ENCODE measurements at places on chromosomes 12 and 14. TPM values are rescaled to one million over a fixed set of nuclear protein-coding genes. Genes with fewer than 3 reads are reported as not detected.

DNA sequence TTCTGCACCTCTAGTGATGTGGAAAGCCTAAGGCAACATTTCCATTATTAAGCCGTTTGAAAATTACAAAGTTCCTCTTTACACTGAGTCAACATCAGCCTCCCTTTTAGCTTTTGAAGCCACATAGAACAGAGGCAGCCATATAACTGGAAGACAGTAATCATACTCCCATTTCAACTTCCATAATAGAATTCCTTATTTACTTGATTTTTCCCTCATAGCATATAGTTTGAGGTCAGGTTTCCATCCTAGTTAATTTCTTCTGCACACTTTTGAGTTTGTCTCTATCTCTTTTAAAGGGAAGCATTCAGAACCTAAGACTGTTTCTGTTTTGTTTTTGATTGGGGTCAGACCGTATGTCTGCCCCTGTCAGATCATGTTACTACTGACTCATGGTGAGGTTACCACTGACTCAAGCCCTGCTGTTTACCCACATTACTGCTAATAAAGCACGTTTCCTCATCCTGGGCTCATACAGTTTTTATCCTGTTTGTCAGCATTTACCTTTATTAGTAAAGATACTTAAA is 161.0 kb downstream of the SLC38A4 start:
- no peak for DNase-seq

DNA sequence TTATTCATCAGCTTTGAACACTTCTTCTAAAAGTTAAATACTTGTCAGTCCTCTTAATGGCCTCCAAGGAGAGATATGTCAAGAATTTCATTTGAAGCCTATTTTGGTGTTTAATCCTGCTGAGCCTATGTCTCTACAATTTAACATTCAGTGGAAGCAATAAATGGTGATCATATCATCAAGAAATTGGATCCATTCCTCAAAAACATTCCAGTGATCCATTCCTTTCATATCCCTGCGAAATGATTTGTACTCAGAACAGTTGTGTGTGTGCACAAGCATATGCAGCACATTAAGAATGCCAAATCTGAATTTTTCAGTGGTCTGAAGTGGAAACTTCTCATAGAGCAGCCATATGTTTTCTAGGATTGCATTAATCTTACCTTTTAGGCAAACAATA is 373.7 kb upstream of the SYT1 start:
- no peak for DNase-seq

DNA sequence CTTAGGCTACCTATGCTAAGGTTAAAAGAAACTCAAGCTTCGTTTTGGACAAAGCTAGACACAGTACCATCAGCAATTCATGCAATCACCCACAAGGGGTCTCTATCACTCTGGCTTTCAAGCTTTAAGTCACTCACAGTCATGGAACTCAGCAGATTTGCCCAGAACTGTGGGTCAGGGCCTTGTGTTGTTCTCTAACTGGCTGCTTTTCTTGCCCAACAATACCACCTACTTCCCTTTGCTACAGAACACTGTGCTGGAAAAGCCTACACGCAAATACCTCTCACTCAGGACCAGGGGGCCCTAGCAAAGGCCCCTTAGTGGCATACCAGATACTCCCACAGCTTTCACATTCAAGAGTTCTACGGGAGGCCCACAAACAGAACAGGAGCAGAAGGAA is 9.1 kb downstream of the NEMP1 start:
- peak; percentile 87 for DNase-seq

DNA sequence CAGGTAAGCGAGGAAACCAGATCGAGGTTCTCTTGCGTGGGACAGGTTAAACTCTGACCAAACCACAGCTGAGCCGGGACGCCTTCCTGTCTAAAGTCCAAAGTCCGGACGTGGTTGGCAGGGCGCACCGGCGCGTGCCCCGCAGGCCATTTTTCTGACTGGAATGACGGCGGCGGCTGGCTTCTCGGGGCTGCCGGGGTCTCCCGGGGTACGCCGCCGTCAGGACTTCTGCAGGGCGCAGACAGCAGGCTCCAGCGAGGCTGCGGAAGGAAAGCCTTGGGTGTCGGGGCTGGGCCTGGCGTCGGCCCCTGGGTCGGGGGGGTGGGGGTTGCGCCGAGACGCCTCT is 32.8 kb downstream of the MIA2 start:
- DNase-seq, result peak; percentile 80

- no peak for DNase-seq
Observed at GRCh38 chr12:105030820-105031807, 45.0 kb downstream of the NOPCHAP1 start.

GRCh38 chr12:118645219-118645618 is 268.9 kb downstream of the SUDS3 start:
- DNase-seq, result no peak

DNA sequence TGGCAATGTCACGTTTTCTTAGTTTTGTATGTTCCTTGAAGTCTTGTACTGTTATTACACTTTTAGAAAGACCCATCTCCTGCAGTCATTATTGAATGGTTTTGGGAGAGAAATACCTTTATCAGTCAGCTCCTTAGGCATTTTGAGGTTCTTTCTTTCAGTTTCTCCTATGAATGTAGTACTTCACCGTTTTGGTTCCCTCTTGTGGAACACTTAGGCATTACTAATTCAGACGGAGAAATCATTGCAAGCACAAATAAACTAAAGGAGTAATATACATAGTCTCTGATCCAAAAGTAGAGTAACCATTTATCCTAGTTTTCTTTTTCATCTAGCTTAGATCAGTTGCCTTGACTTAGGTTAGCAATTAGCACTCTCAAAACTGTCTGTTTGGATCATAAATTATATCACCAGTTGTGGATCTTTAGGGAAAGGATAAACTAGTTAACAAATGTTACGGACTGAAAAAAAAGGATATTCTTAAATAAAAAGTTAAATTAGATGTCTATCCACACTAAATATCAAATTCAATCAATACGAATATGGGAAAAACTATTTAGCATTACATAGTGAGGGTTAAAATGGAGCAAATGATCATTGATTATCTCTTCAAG is 1538.3 kb upstream of the SEL1L start:
- DNase-seq, result no peak

- no peak for DNase-seq
Observed at GRCh38 chr14:63203015-63203414, 1.2 kb upstream of the RHOJ start.

- DNase-seq, result no peak
Observed at GRCh38 chr14:76647697-76648298, 113.5 kb upstream of the VASH1 start.

GRCh38 chr12:78470354-78471195 is 394.0 kb upstream of the SYT1 start:
- no peak for DNase-seq

GRCh38 chr12:14952299-14952921 is 9.0 kb downstream of the ARHGDIB start:
- no peak for DNase-seq

GRCh38 chr12:132672678-132673077 is 14.5 kb downstream of the POLE start:
- peak; percentile 56 for DNase-seq

DNA sequence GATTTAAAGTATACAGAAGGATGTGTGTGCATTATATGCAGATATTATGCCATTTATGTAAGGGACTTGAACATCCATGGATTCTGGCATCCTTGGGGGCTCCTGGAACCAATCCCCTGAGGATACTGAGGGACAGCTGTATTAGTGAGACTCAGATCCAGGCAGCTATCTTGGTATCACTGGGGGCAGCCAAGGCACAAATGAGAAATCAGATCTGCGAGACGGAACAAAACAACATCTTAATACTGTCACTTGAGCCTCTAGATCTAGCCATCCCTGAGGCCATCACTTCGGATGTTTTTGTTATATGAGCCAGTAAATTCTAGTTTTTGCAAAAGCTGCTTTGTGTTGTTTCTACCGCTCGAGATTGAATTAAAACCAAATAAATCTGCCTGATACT is 175.1 kb upstream of the SFSWAP start:
- DNase-seq, result no peak

- DNase-seq, result no peak
Observed at GRCh38 chr14:69614592-69614991, 3.2 kb downstream of the SUSD6 start.

DNA sequence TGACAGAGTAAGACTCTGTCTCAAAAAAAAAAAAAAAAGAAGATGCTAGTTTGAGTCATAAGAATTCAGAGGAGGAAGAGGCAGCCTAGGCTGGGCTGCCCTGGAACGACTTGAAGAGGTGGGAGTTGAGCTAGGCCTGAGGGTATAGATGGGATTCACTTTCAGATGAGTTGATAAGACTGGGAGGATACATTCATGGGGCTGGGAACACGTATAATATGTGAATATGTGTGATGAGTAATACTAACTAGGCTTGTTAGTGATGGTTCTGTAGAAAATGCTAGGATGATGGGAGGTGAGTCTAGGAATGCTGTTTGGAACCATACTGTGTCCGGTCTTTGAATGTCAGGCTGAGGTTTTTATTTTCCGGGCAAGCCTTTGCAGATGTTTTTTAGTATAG is 9.0 kb downstream of the PLEKHA5 start:
- DNase-seq, result no peak

GRCh38 chr14:101599234-101599885 is 38.1 kb downstream of the DIO3 start:
- DNase-seq, result no peak

GRCh38 chr12:12562016-12562483 is 613 bp downstream of the DUSP16 start:
- peak; percentile 67 for DNase-seq

SMAGP gene
- total RNA-seq, result 5.3 TPM

ESPL1 gene
- 0.16 TPM for total RNA-seq

KRT6B gene
- not detected for total RNA-seq

ZDHHC22 gene
- total RNA-seq, result 0.49 TPM

CPNE6 gene
- not detected for total RNA-seq
